Placental pericyte (primary cell): ENCODE measurements at places on chromosomes 3 and 15. TPM values are rescaled to one million over a fixed set of nuclear protein-coding genes. Genes with fewer than 3 reads are reported as not detected.

The HHLA2 gene
- not detected in 2 replicates for total RNA-seq

The SH2D7 gene
- total RNA-seq: not detected in 2 replicates

The AGBL1 gene
- not detected in 2 replicates for total RNA-seq

The SLC35G2 gene
- total RNA-seq: 8.3 and 14.5 TPM in 2 replicates

The IMPG2 gene
- 0.14 and 0.22 TPM in 2 replicates for total RNA-seq

The AP3B2 gene
- 0.86 and 1.8 TPM in 2 replicates for total RNA-seq

The CCDC39 gene
- not detected in 2 replicates for total RNA-seq

The RTP4 gene
- 1.1 and 1.4 TPM in 2 replicates for total RNA-seq
